Muscle of leg (tissue), 16 donors: ENCODE measurements at places on chromosomes 2 and 18. TPM values are rescaled to one million over a fixed set of nuclear protein-coding genes. Genes with fewer than 3 reads are reported as not detected.

DNA sequence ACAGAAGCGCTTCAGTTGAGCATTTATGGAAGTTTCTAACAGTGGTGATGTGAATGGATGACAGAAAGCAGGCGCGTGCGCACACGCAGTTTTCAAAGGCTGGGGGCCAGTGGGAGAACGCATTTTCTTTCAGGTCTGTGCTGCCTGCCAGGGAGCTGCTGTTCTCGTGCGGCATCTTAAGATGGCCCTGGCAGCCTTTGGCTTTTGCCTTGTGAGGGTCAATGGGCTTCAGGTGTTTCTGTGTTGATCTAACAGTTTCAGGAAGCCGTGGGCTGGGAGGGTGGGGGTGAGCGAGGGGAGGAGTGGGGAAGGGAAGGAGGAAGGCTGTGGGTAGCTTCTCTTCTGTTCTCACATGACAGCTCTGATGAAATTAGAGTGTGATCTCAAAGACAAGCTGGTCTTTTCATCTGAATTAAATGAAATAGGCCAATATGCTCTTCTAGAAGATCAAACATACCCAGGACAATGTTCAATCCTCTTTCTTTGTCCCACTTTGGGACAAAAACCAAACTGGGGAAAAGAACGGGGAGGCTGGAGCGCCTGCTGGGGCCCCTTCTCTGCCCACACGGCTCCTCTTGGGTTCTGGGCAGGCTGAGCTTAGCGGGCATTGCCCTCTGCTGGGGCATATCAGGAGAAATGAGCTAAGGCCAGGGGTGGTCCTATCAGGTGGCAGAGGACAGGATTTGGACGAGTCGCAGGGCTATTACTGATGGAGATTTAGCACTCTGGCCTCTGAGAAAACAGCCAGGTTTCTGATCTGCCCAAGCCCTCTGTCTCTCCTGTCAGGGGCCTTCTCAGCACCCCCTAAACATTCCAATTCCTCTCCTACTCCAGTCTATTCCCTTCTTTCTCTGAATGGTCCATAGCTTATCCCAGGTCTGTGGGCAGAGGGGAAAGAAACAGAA lies 126.2 kb upstream of the LGALSL start:
- DNase-seq = peak; percentile 58

- no peak for DNase-seq
Observed at GRCh38 chr2:237865623-237866041, 6.2 kb downstream of the RAMP1 start.

- peak; percentile 12 for DNase-seq
Observed at GRCh38 chr18:51171625-51172259, 25.7 kb downstream of the MEX3C start.

- DNase-seq = peak; percentile 81
Observed at GRCh38 chr2:37414470-37414949, 70.1 kb downstream of the QPCT start.

KIF5C gene
- 1.4 TPM for polyA plus RNA-seq

CENPA gene
- 6.9 TPM for polyA plus RNA-seq
